CD4-positive, alpha-beta T cell treated with Interleukin-6 for 4 hours (primary cell): ENCODE measurements at places on chromosomes 4 and X.

DNA sequence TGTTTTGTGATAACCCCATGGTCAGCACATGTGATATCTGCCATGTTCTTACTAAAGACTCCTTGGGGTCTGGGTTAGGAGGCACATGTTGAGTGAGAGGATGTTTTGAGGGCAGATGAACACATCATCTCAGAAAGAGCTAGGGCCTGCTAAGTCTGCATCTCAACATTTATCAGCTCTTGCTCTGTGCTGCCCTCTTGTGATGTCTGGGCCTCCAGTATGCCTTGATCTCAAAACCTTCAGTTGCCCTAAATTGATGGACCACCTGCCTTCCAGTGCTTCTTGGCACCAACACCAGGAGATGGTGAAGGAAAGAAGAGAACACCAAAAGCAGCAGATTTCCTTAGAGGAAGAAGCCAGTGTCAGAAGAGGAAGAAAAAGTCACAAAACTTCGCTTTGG lies 22.5 kb downstream of the MID1 start:
- DNase-seq: no peak

- DNase-seq: peak; percentile 42
Measured at GRCh38 chrX:155148724-155149537, 67.3 kb upstream of the VBP1 start.

GRCh38 chr4:101419336-101420135 lies 72.2 kb upstream of the PPP3CA start:
- no peak for DNase-seq

GRCh38 chr4:11910812-11911211 lies 482.1 kb upstream of the HS3ST1 start:
- DNase-seq: no peak

DNA sequence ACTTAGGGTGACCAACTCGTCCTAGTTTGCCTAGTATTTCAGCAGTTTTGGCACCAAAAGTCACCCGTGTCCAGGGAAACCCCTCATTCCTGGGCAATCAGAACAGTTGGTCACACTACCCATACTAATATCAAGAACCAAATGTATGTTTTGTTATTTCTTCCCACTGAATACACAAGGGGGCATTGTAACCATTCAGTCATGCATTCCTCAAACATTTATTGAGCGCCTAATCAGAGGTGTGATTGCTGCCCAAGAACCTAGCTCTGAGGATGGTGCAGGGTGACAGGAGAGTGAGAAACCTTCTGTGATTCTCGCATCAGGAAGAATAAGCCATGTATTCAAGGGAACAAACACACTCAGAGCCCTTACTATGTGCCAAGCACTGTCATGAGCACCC lies 69.8 kb upstream of the RAI2 start:
- no peak for DNase-seq

DNA sequence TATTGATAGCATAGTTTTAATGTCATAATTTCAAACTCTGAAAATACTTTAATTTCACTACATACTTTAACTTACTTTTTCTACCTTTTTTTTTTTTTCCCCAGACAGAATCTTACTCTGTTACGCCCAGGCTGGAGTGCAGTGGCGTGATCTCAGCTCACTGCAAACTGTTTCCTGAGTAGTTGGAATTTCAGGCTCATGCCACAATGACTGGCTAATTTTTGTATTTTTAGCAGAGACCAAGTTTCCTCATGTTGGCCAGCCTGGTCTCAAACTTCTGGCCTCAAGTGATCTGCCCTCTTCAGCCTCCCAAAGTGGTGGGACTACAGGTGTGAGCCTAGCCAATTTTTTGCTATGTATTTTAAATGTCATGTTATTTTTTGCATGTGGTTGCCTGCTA lies 741.6 kb downstream of the TRAM1L1 start:
- no peak for DNase-seq

DNA sequence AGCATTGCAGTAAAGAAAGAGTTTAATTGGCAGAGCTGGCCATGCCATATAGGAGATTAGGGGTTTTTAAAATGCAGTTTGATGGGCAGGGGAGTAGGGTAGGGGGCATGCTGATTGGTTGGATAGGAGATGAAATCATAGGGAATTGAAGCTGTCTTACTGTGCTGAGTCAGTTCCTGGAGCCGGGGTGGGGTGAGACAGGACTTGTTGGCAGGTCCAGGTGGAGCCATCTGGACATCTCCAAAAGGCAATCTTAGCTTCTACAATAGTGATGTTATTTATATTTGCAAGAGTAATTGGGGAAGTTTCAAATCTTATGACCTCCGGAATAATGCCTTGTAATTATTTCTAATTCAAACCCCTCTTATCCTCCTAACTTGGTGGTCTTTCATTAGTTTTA lies 32.4 kb upstream of the PGM2 start:
- DNase-seq: no peak

- no peak for DNase-seq
Measured at GRCh38 chrX:109040057-109040456, 303.7 kb upstream of the IRS4 start.

DNA sequence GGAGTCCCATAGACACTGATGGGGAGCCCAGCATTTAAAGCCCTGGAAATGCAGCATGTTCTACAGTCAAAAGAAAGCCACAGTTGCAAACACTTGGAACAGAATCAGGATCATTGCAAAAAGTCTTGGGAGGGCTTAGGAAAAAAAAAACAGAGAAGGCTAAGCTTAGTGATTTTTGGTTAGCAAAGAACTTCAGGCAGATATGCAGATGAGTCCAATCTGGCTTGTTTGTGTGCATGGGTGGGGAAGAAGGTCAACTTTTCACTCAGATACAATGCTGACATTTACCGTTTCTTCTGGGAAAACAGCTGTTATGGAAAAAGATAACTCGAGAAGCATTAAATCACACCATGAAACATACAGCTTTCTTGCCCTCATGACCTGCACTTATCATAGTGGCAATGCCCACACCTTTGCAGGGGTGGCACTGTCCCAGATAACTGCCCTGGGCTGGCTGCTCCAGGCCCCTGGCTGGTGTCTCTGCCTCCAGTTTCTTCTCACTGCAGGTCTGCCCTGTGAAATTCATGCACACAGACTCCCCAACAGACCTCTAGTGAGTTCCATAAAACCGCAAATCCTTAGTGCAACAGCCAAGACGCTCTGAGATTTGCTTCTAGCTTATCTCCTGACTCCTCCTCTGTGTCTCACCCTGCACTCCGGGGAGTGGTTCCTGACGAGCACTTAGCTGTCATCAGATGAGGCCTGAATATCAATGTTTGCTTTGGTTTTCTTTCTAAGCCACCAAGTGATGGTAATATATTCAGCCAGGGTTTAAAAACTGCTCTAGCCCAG lies 99.2 kb downstream of the DRD5 start:
- no peak for DNase-seq

DNA sequence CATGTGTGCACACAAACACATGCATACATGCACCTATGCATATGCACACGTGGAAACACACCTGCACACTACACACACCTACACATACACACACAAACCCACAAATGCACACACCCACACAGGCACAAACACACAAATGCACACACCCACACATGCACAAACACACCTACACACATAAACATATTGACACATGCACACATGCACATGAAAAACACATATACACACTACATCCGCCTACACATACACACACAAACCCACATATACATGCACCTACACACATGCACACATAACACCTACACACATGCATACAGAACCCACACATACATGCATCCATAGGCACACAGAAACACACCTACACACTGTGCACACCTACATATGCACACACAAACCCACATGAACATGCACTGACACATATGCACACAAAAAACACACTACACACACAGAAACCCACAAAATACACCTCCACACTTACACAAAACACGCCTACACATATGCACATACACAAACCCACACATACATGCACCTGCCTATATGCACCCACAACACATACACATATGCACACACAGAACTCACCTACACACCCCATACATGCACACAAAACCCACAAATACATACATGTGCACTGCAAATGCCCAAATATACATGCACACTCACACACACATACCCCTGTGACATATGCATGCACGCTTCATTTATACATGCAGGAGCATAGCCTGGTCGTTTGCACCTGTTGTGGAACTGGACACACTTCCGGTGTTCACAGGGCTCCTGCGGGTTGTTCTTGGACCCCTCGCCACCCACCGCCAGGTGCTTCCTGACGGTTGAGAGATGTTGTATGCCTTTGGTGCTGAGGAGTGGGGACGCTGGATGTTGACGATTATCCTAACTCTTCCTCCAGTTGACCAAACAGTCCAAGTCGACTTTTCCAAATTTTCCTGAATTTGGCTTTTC lies 22.1 kb downstream of the CD99 start:
- no peak for DNase-seq

- DNase-seq: peak; percentile 54
Measured at GRCh38 chr4:83112678-83113428, 1.7 kb downstream of the PLAC8 start.

GRCh38 chr4:17018013-17018412 lies 119.6 kb upstream of the LDB2 start:
- DNase-seq: no peak

GRCh38 chrX:18290200-18290599 lies 64.3 kb downstream of the SCML2 start:
- no peak for DNase-seq

DNA sequence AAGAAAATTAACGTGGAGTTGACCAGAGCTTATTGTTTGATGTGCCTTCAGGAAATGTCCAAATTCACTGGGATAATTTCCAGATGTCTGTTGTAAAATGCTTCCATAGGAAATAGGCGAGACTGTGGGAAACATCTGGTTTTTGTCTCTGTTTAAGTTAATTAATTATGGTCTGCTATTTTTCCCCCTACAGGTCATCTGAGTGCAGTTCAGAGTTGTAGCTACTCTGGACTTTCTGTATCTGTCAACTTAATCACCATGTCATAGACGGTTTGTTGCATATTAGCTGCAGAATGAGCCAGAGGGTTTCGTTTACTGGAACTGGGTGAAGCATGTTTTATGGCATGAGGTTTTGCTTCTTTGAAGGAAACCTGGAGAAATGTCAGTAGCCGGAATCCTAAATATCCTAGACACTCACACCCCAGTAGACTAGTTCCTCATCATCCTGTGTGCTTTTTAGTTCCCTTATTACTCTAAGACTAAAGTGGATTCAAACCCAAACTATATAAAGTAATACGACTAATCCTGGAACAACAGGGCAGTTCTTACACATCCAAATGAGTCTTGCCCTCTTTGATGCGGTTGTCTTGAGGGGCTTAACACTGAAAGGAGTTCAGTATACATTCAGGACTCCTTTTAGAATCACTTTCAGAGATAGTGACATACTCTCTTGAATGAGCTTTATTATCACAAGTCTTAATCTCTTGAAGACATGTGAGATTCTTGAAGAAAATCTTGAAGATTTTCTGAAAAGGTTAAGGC lies 62.5 kb downstream of the PPEF1 start:
- DNase-seq: no peak

- DNase-seq: no peak
Measured at GRCh38 chr4:11843340-11843739, 414.6 kb upstream of the HS3ST1 start.

GRCh38 chrX:11792461-11793421 lies 34.7 kb downstream of the MSL3 start:
- DNase-seq: peak; percentile 59

DNA sequence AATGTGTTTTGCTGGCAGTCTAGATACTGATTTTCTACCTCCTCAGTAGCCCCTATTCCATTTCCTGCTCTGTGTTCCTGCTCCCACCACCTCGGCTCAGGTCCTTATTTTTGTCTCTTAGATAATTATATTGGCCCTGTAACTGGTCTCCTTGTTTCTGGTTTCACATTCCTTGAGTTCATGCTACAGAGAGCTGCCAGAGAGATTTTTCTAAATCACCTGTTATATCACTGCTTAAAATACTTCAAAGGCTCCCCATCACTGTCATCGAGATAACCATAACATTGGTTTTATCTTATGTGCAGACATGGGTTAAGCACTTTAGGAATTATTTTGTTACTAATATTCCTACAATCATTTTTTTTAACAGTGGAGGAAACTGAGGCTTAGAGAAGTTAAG lies 9.6 kb downstream of the SYNPO2 start:
- no peak for DNase-seq

GRCh38 chrX:30373951-30374350 lies 64.8 kb upstream of the NR0B1 start:
- DNase-seq: no peak

DNA sequence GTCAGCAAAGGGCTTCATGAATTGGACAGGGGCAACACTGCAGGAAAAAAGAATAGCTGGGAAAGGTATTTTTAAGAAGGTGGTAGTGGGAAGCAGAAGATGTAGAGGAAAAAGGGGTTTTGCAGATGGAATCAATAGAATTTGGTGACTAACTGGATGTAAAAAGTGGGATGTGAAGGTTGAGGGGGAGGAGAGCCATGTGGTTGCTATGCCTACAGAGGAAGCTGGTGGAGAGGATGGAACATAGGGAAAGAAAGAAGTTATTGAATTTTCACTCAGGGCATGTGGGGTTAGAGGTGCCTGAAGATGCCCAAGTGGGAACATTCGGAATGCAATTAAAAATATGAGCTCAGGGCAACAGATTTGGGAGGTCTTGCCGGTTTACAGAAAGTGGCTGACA lies 33.0 kb downstream of the REELD1 start:
- DNase-seq: no peak

DNA sequence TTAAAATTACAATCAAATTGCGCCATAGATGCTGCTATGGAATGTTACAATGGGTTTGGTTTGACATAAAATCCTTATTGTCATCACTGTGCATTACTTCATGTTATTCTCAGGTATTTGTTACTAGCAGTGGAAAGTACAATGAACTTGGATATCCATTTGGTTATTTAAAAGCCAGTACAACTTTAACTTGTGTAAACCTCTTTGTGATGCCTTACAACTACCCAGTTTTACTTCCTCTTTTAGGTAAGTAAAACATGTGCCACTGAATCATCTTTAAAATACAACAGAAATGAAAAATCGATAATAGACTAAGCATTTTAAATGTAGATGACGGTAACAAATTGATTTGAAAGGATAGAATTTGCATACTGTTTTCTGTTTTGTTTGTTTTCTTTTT lies 35.6 kb downstream of the INTS6L start:
- no peak for DNase-seq

DNA sequence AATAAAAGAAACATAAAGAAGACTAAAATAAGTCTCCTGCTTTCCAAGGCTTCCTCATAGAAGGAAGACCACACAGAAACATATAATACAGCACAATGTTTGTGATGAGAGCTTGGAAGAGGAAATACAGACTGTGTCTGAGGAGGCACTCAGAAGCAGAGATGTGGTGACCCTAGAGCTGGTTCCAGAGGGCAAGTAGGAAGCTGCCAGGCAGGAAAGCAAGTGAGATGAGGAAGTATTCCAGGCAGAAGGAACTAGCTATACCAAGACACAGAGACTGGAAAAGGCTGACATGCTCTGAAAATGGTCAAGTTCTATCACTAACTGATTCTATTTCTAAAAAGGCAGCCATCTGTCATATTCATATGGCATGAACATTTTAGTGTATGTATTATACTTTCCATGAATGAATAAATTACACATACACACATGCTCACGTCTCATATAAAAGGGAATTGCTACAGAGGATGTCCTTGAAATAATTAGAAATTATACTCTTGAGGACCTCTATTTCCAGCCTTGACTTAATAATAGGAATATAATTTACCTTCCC lies 16.6 kb upstream of the HSFX2 start:
- DNase-seq: no peak
